ENCODE measurements at places on chromosomes 12 and 14. TPM values are rescaled to one million over a fixed set of nuclear protein-coding genes. Genes with fewer than 3 reads are reported as not detected.

MAP4K5 gene
- total RNA-seq = 65.8 TPM

ST8SIA1 gene
- total RNA-seq = 23.8 TPM

TAS2R31 gene
- total RNA-seq = 3.5 TPM

COCH gene
- total RNA-seq = 1.6 TPM

SYCP3 gene
- not detected for total RNA-seq

PIWIL1 gene
- total RNA-seq = not detected

PRIMA1 gene
- 3.0 TPM for total RNA-seq

SDR39U1 gene
- 47.1 TPM for total RNA-seq

ZNF410 gene
- total RNA-seq = 45.1 TPM

RNASE3 gene
- not detected for total RNA-seq

NR1H4 gene
- 13.8 TPM for total RNA-seq

PRR4 gene
- 3.4 TPM for total RNA-seq

PLEKHD1 gene
- total RNA-seq = not detected

USP44 gene
- total RNA-seq = 0.53 TPM

PLCZ1 gene
- total RNA-seq = not detected

COX8C gene
- total RNA-seq = not detected

LRP1-AS gene
- not detected for total RNA-seq

AHNAK2 gene
- 4.6 TPM for total RNA-seq

DIO2 gene
- 1.3 TPM for total RNA-seq

SRP54 gene
- 32.9 TPM for total RNA-seq

SLC7A8 gene
- 22.0 TPM for total RNA-seq

RASSF9 gene
- 1.1 TPM for total RNA-seq

MLF2 gene
- 177 TPM for total RNA-seq

GLS2 gene
- 0.51 TPM for total RNA-seq

E2F7 gene
- 4.4 TPM for total RNA-seq

AP5M1 gene
- 64.3 TPM for total RNA-seq

KLRK1 gene
- total RNA-seq = 4.5 TPM

CCDC197 gene
- total RNA-seq = not detected

MAP3K9 gene
- total RNA-seq = 9.3 TPM

PTPRB gene
- total RNA-seq = 22.0 TPM

SERPINA9 gene
- total RNA-seq = not detected

OTOGL gene
- total RNA-seq = 0.61 TPM

HRK gene
- 1.0 TPM for total RNA-seq

GPRC5A gene
- 320 TPM for total RNA-seq

TEX52 gene
- total RNA-seq = not detected

NAV3 gene
- total RNA-seq = 5.3 TPM

OR4E2 gene
- total RNA-seq = not detected

NKX2-1 gene
- not detected for total RNA-seq

SLCO1B1 gene
- not detected for total RNA-seq

KCNK10 gene
- 2.0 TPM for total RNA-seq

PMEL gene
- total RNA-seq = 3.4 TPM

TCL1B gene
- not detected for total RNA-seq

ITPK1 gene
- total RNA-seq = 165 TPM

CDCA3 gene
- total RNA-seq = 15.3 TPM

All from mucosa of descending colon (tissue), 3 donors.